ENCODE measurements at places on chromosomes 7 and 10.

DNA sequence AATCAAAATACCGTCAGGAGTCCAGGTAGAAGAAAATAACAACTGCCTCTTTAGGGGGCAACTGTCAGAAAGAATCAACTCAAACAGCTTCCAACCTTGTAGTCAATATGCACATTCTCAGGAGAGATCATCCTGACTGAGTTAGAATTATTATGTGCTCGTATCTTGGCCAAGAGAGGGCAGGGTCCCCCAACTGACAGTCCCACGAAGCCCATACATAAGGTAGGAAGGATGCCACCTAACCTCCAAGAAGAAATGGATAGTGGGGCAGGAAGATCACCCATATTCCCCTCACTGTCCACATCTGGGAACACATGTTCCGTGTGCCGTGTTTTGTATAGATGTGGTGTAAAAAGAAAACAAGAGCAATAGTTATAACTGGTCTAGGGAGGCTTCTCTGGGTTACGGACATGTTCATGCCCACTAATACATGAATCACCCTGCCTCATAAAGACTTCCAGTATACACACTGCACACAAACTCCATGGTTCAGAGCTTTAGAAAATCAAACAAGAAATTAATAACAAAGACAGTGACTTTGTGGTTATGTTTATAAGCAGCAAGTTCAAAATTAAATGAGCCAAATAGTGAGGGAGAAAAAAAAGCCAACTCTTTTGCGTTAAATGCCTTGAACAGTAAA lies 295.6 kb downstream of the FGFR2 start:
- DNase-seq: no peak

DNA sequence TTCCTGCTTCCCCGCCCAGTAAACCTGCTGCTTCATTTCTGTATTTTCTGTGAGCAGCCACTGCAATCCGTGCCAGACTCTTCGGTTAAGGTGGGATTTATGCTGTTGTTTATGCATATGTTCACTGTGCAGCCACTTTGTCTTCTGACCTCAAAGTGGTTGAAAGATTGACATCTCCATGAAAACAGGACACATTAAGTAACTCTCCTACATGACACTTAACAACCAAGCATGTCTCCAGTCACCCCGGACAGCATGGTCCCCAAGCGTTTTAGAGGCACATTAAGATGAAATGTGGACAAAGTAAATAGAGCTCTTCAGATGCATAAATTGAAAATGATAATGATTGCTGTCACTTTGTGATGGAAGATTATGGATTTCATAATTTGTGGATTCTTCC lies 421.3 kb downstream of the GFRA1 start:
- no peak for DNase-seq

GRCh38 chr7:115019882-115020605 lies 98.2 kb downstream of the MDFIC start:
- DNase-seq: no peak

- DNase-seq: no peak
Measured at GRCh38 chr10:124621637-124622036, 122.5 kb downstream of the FAM53B start.

DNA sequence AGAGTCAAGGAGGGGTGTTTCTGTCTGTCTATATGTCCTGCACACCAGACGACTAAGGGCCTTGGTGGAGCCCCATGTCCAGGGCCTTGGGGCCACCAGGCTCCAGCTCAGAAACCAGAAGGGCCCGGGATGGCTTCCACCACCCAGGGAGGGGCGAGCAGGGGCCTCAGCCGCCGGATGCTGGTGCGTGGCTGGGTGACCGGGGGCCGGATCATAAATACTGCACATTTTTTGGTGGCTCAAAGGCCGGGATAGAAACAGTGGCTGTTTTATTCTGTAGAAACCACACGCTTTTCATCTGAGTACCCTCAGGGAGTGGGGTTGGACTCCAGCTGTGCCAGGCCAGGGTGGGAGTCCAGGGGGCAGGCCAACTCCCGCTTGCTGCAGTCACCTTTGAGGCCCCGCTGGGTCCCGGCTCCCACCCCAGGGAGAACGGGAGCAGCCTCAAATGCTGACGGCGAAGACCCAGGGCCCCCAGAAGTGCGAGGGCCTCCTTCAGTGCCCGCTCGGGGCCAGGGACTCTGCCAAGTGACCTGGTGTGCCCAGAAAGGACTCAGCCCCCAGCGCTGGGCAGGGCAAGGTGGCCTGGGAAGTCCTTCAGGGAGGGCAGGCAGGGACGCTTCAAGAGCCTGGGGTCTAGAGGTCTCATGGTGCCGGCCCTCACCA lies 28.2 kb downstream of the PDGFA start:
- no peak for DNase-seq

Measured in activated naive CD4-positive, alpha-beta T cell (primary cell).